ENCODE measurements at places on chromosomes 1 and 21.
A peak's percentile ranks its signal among the peaks of the same experiment; 100 is the strongest.

DNA sequence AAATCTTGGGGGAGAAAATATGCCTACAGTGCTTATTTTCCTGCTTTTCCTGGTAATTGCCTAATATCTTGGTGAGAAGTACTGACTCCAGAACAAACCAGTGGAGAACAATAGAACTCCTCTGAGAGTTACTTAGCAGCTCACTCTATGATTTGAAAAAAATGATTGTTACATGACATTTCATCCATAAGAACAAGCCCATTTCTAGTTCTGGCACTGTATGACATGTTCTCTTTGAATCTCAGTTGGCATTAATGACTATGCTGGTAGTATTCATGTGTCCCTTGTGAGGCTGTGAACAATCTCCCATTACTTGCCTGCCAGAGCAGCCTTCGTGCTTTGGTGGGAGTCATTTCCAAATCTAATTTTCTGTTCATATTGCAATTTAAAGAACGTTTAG is 58.0 kb downstream of the CLIC4 start:
- no peak for DNase-seq

DNA sequence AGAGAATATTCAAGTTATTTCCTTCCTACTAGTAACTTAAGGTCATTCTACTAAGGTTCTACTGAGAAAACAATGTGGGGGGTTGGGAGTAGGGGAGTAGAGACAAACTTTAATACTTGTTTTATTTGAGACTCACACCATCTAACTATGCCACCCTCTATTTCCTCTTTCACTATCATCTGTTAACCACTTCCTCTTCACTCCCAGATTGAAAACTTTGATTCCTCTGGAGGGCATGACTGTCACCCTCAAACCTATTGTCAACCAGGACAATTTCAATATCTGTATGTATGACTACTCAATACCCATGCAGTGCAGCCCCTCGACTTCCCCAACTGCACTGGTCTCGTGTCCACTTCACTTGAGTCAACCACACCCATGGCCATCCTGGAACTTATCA is 165.6 kb upstream of the POGK start:
- DNase-seq, result no peak

DNA sequence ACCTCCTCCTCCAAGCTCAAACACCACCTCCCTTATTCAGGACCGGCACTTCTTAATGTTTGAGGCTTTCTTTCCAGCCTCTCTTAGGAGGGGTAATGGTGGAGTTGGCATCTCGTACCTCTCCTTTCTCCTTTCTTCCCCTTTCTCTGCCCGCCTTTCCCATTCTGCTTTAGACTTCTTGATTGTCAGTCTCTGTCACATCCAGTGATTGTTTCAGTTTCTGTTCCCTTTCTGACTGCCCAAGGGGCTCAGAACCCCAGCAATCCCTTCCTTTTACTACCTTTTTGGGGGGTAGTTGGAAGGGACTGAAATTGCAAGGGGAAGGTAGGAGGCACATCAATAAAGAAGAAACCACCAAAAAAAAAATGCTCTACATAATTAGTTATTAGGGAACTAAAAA is 5.6 kb downstream of the ELK4 start:
- no peak for DNase-seq

DNA sequence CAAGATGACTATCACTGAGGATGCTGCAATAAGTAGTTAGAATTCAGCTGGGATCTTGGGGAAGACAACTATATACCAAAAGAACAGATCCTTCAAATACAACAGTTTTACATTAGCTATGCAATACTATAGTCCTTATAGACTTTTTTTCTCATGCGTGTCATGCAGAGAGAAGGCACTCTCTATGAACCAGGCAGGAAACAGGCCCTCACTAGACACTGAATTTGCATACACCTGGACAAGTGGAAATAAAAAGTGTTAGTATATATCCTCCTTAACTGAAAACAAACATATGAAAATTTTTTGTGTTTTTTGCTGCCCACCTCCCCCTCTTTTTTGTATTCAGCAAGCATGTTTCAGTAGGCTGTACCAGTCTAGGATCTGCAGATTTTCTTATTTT is 29.9 kb downstream of the TMCO1 start:
- no peak for DNase-seq

DNA sequence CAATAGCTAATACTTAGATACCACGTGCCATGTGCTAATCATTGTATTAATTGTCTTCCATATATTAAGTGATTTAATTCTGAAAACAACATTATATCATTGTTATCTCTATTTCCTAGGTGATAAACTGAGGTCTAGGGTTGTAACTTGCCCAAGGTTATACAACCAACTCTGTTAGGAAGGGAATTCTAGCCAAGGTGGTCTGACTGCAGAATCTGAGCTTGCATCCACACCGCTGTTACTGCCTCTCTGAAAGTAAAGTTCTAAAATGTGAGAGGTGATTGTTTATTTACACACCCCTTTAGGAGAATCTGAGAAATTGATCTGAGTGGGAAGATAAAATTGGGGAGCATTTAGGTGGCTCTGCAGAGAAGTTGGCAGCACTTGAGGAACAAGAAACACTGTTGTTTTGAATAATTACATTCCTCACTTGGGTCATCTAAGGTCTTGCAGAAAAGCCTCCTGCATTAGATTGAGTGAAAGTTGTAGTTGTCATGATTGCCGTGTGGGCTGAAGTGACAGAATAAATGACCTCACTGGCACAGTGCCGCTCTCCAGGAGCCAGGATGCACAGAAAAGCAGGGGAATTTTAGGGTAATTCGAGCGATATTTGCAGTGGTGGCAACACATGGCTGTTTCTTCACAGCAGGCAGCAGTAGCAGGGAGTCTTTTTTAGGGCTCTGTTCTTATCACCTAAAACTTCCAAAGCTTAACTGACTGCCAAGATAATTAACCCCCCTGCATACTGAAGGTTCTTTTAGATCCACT is 121.7 kb downstream of the ADGRL4 start:
- no peak for DNase-seq

GRCh38 chr1:108670131-108670773 is 9.4 kb upstream of the HENMT1 start:
- no peak for DNase-seq

- DNase-seq, result no peak
Measured at GRCh38 chr1:175774921-175775320, 31.5 kb upstream of the TNR start.

- no peak for DNase-seq
Measured at GRCh38 chr1:42833981-42834380, 12.4 kb upstream of the ZNF691 start.

GRCh38 chr1:72366466-72366865 is 84.1 kb upstream of the NEGR1 start:
- no peak for DNase-seq

DNA sequence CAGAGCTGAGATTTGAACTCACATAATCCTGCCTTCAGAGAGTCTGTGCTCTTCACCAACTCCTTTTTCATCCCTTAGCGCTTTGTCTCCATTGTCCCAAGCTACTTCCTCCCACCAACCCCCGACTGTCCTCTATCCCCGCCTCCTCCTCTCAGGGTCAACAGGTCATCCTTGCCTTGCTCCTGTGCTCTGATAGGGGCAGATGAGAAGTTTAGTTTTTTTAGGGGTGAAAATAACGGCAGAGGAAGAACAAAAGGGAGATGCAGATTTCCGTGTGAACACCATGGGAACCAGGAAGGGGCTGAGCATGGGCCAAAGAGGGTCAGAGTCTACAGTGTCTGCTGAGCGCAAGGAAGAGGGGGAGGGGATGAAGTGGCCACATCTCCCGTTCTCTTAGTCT is 31.9 kb downstream of the GLUL start:
- no peak for DNase-seq

DNA sequence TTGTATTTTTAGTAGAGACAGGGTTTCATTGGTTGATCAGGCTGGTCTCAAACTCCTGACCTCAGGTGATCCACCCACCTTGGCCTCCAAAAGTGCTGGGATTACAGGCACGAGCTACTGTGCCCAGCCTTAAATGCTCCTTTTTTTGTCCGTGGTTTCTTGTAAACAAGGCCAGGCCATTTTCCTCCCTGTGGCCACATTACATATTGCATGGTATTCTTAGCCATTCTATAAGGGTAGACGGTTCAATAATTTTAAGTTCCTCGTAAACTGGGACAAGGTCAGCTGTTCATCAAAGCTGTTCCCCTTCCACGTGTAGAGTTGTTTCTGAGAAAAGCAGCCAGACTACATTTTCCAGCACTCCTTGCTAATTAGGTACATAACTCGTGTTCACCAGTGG is 10.3 kb upstream of the LUZP1 start:
- DNase-seq, result no peak

DNA sequence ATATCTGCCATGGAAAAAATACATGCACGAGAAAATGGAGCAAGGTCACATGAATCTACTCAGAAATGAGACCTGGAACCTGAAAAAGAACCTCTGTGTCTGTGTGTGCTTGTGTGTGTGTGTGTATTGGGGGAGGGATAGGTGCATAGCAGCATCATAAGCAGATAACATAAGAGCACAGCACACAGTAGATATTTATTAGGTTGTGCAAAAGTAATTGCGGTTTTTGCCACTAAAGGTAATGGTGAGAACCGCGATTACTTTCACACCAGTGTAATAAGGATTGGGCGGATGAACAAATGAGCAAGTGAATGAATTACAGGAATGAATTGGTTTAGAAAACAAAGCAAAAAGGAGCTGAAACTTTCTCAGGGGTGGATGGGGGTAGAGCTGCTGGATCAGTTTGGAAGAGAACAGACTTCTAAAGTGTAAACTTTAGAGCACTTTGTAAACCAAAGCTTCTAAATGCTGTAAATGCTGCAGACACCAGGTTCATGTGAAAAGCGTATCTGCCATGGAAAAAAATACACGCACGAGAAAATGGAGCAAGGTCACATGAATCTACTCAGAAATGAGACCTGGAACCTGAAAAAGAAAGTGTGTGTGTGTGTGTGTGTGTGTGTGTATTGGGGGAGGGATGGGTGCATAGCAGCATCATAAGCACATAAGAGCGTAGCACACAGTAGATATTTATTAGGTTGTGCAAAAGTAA is 156.9 kb downstream of the TOMM20 start:
- DNase-seq, result no peak

- DNase-seq, result no peak
Measured at GRCh38 chr1:6872573-6873261, 87.5 kb downstream of the CAMTA1 start.

DNA sequence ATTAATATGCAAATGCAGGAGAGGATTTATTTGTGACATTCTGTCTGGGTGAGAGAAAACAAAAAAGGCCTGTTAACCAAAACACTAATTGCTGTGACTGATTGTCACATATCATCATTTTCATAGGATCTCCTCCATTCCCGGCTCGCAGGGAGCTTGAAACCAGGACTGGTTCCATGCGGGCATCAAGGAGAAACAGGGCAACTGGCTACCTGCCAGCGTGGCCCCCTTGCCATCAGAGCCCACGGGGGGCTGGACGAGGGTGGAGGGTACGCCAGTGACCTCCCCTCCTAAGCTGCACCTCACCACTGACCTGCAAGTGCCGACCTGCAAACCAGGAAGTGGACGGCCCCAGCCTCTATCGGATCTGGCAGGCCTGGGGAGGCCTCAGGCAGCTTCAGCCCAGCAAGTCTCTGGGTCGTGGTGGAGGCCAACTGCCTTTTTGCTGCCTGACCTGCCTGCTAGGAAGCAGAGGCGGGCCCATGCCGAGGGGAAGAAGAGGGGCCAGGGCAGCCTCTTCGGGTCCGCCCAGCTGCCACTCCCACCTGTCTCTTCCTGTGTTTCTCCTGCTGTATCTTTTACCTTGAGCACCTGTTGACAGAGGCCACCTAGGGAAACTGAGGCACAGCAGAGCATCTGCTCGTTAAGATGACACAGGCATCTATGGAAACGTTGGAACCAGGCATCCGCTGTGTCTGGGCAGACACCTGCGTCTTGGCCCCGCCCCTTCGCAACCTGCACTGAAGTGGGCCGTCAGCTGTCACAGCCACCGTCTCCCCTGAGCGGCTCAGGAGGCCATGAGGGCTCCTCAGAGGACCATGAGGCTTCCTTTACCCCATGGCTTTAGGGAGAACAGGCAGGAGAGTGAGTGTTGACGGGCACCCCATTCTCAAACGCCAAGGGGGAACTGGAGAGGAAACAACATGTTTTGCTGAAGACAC is 74.8 kb downstream of the CASZ1 start:
- DNase-seq, result peak; percentile 39

DNA sequence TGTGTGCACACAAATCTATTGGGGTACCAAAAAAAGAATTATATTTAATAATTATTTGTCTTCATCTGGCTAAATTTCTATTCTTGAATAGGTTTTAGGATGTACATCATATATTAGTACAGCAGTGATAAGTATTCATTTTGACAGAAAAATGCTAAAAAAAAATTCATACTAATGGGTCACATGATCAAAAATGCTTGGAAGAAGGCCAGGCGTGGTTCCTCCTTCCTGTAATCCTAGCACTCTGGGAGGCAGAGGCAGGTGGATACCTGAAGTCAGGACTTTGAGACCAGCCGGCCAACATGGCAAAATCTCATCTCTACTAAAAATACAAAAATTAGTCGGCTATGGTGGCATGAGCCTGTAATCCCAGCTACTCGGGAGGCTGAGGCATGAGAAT is 26.9 kb upstream of the PTGFRN start:
- peak; percentile 14 for DNase-seq

- DNase-seq, result no peak
Measured at GRCh38 chr1:213693864-213694263, 293.9 kb upstream of the PROX1 start.

DNA sequence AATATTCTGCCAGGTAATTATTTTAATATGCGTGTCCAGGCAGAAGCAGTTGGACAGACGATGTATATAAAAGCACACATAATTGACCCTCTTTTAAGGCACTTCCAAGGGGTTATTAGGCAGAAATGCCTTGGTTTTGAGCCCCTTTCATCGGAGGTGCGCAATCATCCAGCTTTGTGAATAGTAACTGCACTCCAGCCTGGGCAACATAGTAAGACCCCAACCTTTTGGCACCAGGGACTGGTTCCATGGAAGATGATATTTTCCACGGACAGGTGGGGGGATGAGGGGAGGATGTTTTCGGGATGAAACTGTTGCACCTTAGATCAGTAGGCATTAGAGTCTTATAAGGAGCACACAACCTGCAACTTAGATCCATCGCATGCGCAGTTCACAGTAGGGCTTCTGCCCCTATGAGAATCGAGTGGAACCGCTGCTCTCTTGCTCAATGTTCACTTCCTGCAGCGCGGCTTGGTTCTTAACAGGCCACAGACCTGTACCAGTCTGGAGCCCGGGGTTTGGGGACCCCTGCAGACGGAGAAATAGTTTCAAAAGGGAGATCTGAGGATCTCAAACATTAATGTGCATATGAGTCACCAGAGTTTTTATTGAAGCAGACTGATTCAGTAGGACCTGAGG is 1.8 kb upstream of the MCOLN2 start:
- no peak for DNase-seq

DNA sequence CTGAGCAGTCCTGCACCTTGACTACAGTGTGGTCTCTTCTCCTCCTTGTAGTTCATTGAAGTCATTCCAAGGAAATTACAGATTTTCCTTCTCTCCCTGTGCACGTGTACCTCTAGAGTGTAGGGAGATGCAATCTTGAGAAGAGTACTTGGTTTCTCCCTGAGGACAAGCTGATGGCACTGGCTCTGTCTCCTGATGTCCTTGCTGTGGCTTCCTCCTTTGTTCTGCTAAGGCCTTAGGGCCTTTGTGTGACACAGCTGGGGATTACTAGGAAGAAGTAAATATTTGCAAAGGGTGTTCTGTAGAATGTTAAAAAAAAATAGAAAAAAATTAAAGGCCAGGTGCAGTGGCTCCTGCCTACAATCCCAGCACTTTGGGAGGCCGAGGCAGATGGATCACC is 66.2 kb upstream of the APOBEC4 start:
- DNase-seq, result no peak

All from NCI-H2171 (cell line).